Dermis microvascular lymphatic vessel endothelial cell (primary cell): ENCODE measurements at places on chromosomes 3 and 15.
A peak's percentile ranks its signal among the peaks of the same experiment; 100 is the strongest.

- no peak for DNase-seq
Measured at GRCh38 chr3:194306771-194307640, 44.1 kb downstream of the CPN2 start.

DNA sequence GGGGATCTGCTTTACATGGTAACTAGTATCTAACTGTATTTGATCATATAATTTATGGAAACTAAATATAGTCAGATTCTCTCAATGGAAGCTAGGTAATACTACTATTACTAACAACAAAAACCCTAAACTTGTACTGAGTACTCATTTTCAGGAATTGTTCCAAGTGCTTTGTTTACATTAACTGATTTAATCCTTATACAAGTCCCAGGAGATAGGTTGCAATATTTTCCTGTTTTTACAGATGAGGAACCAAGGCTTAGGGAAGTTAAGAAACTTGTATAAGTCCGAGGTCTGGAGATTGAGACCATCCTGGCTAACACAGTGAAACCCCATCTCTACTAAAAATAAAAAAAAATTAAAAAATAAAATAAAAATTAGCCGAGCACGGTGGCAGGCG, 7.5 kb upstream of the MTHFS start:
- DNase-seq = no peak

DNA sequence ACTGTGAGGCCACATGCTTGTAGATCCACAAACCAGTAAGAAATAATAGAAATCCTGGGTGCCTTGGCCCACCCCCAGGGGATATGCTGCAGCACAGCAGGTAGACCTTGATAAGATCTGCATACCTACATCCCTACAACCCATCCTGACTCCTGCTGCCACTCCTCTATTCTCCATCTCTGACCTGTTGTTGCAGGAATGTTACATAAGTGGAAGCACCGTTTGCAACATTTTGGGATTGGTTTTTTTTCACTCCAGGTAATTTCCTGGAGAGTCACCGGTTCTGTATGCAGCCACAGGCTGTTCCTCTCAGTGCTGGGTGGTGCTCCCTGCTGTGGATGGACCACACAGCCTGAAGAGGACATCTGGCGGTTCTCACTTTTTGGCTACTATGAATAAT, 16.1 kb upstream of the CSPG5 start:
- no peak for DNase-seq

- DNase-seq = peak; percentile 83
Measured at GRCh38 chr15:56805466-56806147, 72.3 kb upstream of the ZNF280D start.

DNA sequence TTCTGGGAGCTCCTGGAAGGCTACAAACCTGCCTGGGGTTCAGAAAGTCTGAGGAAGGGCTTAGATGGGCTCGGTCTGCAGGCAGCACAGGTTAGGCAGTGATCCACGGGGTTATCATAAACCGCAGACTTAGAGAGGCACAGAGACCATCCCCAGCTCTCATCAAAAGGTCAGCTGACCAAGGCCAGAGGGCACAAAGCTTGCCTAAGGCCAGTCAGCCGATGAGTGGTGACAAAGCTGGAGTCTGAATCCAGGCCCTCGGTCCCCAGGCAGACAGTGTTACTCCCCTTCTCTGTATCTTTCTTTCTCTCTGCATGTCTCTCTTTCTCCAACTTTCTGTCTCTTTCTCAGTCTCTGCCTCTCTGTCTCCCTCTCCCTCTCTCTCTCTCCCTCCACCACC, 56.5 kb downstream of the ADCY5 start:
- DNase-seq = no peak

DNA sequence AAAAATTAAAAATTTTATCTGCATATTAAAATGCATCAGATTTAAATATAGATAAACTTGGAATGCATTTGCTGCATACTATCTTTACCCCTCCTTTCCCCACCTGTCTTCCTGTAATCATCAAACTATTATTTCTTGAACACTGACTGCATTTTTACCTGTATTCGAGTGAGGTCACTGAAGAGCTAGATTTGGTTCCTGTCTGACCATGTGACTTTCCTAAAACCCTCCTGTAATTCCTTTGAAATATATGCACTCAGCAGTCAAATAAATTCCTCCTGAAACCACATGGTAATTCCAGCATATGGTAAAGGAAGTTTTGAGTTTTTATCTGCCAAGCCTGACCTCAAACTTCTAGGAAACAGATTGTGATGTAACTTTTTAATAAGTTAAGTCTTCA, 445.6 kb upstream of the FRG2C start:
- DNase-seq = no peak

DNA sequence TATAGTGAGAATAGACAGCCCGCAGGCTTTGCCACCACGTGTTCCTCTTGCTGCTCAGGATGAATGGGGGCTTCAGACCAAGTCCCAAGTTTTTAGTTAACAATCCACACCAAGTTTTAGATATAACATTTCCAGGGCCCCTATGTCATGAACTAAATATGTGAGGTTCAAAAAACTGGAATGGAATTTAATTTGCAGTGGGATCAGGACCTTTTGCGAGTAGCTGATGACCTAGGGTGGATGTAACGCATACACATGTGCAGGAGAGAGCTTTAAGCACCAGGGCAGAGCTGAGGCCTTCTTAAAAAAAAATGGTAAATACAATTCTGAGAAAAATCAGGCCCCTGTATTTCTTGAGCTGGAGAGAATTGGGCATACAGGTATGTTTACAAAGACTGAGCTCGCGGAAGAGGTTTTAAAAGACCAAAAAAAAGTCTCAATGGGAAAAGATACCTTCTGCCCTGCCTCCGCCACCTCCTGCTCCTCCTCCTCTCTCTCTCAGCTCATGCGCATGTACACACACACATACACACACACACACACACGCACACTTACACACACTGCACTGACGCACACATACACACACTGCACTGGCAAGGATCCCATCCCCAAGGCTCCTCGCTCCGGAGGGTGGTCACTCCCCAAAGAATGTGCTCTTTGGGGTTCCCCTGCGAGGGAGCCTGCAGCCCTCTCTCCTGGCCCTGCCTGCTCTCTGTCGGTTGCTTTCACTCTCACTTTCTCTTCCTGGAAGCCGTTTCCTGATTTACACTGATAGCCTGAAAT, 48.2 kb upstream of the IGF1R start:
- DNase-seq = peak; percentile 29

DNA sequence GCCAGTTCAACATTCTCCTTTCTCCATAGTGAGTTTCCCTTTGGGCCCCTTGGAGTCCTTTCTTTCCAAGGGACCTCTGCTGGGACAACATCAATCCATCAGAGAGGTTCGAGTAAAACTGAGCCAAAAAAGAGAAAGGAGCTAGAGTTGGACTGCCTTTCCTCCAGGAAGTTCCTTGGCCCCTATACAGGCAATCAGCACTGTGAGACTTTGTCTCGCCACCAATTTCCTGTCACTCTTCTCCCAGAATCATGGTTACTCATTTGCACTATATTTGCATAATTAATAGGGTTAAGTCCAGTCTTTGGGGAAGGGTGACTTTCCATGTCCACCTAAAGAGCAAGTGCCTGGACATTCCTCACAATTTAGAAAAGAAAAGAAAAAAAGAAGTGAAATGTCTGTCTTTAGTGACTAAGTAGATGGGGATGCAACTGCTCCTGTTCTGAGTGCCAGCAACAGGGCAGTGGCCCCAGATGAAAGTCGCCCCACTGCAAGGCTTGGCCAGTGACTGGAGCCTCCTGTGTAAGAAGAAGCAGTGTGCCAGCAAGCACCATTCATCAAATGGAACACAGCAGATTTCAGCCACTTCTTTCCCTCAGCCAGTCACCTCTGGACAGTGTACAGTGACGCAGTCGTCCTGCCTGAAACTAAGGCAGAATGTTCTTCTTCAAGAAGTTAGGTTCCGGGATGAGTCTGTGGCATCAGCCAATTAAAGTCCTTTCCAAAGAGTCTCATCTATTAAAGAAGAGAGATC, 91.6 kb downstream of the FSIP1 start:
- DNase-seq = no peak

DNA sequence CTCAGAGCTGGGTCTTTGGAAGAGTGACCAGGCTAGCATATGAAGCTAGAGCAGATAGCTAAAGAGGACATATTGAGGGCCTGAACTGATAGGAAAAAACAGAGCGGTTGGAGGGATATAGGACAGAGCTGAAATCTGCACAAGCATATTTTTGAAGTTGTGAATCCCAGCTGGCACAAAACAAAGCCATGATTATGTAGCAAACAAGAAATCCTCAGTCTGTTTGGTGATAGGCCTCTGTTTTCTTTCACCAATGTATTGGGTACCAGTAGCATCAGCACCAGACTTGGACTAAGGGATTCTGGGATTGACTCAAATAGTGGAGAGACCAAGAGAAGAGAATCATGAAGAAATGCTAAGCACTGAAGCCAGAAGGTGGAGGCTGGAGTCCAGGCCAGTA, 151.0 kb downstream of the FAM43A start:
- DNase-seq = no peak

DNA sequence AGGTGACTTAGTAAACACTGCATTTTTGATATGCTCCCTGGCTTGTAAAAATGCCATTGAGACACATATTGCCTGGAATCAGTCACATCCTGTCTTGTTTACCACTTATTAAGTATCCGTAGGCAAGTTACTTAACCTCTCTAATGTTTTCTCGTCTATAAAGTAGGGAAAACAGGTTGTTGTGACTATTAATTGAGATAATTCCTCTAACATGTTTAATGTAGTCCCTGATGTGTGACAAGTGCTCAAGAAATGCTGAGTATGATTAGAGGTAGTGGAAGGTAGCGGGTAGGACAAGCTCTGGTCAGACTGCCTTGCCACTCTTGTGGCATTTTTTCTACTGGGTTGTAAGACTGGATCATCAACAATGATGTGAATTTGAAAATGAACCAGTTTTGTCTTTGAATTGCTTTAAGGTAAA, 54.1 kb downstream of the NFKBIZ start:
- DNase-seq = no peak

DNA sequence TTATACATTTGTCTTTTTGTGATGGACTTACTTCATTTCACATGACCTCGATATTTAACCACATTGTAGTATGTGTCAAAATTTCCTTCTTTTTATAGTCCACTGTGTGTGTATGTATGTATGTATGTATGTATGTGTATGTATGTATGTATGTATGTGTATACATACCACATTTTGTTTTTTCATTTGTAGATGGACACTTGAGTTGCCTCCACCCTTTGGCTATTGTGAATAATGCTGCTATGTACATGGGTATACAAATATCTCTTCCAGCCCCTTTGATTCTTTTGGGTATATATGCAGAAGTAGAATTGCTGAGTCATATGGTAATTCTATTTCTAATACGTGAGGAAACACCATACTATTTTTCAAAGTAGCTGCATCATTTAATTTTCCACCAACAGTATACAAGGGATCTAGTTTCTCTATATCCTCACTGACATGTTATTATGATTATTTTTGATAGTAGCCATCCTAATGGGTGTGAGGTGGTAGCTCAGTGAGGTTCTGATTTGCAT, 228.2 kb downstream of the OPA1 start:
- DNase-seq = no peak

- no peak for DNase-seq
Measured at GRCh38 chr15:55289011-55289745, 435 bp downstream of the RAB27A start.

GRCh38 chr3:134992180-134992579, 197.1 kb downstream of the EPHB1 start:
- DNase-seq = no peak

GRCh38 chr3:157566596-157566995, 63.4 kb upstream of the VEPH1 start:
- no peak for DNase-seq

GRCh38 chr15:23877502-23878412, 190.7 kb upstream of the NDN start:
- DNase-seq = no peak

GRCh38 chr15:32715276-32715675, 2.5 kb upstream of the GREM1 start:
- no peak for DNase-seq

DNA sequence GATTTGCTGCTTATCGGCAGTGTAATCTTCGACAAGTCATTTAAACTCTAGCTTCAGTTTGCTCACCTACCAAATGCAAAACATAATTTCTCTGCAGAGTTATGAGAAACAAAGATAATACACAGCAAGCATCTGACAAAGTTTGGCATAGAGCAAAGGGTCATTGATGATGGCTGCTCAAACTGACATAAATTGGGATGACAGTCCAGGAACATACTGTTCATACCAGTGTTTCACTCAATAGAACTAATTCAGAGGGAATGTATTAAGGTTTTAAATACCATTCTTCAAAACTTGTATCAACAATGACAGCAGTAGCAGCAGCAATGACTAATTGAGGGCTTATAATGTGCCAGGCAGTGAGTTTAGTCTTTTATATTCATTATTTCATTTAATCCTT, 137.6 kb downstream of the SPATA16 start:
- DNase-seq = no peak

- no peak for DNase-seq
Measured at GRCh38 chr3:56219894-56220805, 248.1 kb downstream of the ERC2 start.

GRCh38 chr15:64597477-64597822, 137.1 kb downstream of the ZNF609 start:
- DNase-seq = no peak

- no peak for DNase-seq
Measured at GRCh38 chr15:39411102-39411989, 169.5 kb upstream of the THBS1 start.

DNA sequence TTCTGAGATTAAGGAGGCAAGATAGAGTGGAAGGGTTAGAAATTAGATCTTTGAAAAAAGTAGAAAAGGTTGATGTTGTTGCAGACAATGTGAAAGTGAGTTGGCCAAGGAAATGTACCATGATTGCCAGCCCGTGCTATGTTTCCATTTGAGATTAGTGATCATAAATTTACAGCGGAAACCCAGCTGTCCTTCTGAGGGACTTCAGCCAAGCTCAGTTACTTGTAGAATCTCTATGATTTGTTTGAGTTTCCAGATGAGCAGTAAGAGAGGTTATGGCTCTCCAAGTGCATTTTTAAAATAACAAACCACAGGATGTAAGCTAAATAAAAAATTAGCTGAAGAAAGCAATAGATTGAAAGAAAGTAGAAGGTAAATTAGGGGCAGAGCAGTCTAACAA, 54.2 kb upstream of the RBMS3 start:
- DNase-seq = no peak

DNA sequence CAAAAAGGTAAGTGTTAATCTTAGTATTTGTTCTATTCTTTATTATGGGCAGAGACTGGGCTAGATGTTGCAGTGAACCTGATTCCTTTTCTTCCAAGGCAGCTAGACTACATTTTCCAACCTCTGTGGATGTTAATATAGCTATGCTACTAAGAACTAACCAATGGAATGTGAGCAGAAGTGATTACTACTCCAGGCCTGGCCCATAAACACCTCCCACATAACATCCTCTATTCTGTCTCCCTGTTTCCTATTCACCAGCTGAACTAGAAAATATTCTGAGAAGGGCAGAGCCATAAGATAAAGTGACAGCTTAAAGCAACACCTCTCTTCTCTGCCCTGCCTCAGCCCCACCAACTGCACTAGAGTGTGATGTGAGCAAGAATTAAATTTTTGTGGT, 29.4 kb downstream of the CD200R1L start:
- DNase-seq = no peak

GRCh38 chr3:83248454-83248853, 1487.0 kb upstream of the GBE1 start:
- no peak for DNase-seq

- DNase-seq = no peak
Measured at GRCh38 chr3:138696666-138697370, 88.2 kb downstream of the FAIM start.

- peak; percentile 62 for DNase-seq
Measured at GRCh38 chr3:172074586-172074985, 35.2 kb downstream of the FNDC3B start.
